ENCODE measurements at places on chromosomes 3 and 15. TPM values are rescaled to one million over a fixed set of nuclear protein-coding genes. Genes with fewer than 3 reads are reported as not detected.

DNA sequence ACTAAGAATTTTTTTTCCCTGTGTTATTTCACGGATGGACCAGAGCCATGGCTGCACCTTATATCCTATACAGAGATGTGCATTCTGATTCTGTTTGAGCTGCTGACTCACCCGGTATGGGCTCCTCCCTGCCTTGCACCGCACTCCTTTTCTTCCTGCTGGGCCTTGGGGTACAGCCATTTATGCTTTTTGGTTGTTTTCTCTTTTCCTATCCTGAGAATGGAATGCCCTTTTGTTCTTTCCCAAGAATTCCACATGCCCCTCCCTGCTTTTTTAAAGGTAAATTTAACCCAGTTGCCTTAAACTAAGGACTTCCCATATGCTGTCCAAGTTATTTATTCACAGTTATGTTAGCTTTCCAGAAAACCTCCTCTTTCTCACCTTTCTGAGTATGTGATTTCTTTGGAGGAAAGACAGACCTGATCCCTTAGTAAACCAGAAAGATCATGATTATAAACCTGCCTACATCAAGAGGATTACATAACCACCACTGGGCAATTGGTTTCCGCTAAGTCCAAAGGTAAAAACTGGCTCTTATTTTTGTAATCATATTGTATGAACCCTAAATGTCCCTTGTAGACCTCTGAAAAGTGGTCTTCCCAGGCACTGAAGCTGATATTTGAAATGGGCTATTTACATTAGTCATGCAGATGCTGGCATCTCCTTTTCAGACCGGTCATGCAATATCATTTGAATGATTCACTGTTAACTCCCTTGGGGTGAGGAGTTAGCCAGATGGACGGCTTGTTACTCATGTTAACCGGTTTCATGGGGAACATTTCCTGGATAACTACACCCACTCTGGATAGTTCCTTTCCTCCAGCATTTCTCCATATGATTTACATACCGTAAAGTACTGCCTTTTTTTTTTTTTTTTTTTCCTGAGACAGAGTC lies 45.5 kb downstream of the TMOD3 start:
- H3K27ac ChIP-seq = peak overlapping the region; percentile 39
- no peak overlapping the region for H3K4me3 ChIP-seq

DNA sequence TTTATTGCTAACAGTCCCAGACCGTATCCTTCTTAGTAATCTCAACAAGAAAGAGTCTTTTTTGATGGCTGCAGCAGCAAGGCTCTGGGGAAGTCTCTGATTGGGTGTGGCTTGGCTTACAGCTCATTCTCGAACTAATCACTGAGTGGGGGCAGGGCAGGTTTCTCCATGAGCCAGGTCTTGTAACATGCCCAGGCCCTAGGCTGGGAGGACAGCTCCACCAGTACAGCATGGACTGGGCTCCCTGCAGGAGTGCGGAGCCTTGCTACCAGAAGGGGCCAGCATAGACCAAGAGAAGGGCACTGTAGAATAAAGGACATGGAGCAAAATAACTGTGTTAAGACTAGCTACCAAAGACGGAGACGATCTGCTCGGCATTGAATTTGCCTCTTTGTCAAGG lies 7.2 kb downstream of the CD276 start:
- no peak overlapping the region for H3K4me3 ChIP-seq
- H3K27ac ChIP-seq = no peak overlapping the region
- no peaks in the 10 kb centered on the region for H3K36me3 ChIP-seq
- peaks cover 49% of the 10 kb centered on the region for H3K4me1 ChIP-seq

- H3K27ac ChIP-seq = peak overlapping the region; percentile 71
- H3K27me3 ChIP-seq = no peaks in the 10 kb centered on the region
- peaks cover 34% of the 10 kb centered on the region for H3K4me1 ChIP-seq
- H3K36me3 ChIP-seq = no peaks in the 10 kb centered on the region
Measured at GRCh38 chr3:42843713-42844411, 31.8 kb downstream of the CYP8B1 start.

DNA sequence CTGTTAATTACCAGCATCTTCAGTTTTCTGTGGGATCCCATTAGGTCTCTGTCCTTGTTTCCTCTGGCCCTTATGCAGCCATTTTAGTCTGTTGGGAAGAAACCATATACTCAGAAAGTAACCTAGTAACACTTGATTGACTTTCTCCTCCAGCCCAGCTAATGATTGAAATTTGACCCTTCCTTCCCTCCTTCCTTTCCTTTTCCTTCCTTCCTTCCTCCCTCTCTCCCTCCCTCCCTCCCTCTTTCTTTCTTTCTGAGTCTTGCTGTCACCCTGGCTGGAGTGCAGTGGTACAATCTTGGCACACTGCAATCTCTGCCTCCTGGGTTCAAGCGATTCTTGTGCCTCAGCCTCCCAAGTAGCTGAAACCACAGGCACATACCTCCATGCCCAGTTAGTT lies 5.9 kb upstream of the ZNF620 start:
- H3K4me1 ChIP-seq = peaks cover 5% of the 10 kb centered on the region
- DNase-seq = no peak
- H3K27ac ChIP-seq = no peak overlapping the region

DNA sequence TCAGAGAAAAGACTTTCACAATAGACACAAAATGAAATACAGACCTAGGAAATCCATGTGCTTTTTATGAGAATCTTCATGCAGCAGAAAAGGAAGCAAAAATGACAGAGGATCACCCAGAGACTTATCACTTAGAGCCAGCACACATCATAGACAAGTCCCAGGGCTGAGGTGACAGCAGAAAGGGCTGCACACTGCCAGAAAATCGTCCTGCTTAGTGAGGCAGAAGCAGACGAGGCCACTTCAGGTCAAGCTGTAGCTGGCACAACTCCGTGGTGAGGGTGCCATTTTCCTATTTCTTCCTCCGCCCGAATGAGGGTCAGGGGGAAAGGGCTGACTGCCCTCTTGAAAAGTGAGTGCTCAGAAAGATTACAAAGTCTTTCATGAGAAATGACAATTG lies 95.9 kb upstream of the TNIK start:
- no peaks in the 10 kb centered on the region for H3K27me3 ChIP-seq
- no peak overlapping the region for H3K4me3 ChIP-seq
- no peak for DNase-seq
- H3K27ac ChIP-seq = no peak overlapping the region
- H3K36me3 ChIP-seq = no peaks in the 10 kb centered on the region

GRCh38 chr3:158820521-158820920 lies 18.7 kb downstream of the MFSD1 start:
- peaks cover 79% of the 10 kb centered on the region for H3K36me3 ChIP-seq
- no peak overlapping the region for H3K4me3 ChIP-seq
- DNase-seq = no peak
- H3K27ac ChIP-seq = no peak overlapping the region
- no peaks in the 10 kb centered on the region for H3K27me3 ChIP-seq

GRCh38 chr3:125105116-125105515 lies 49.3 kb upstream of the HEG1 start:
- no peaks in the 10 kb centered on the region for H3K36me3 ChIP-seq
- H3K4me3 ChIP-seq = no peak overlapping the region
- H3K27ac ChIP-seq = no peak overlapping the region
- H3K27me3 ChIP-seq = no peaks in the 10 kb centered on the region
- no peak for DNase-seq

DNA sequence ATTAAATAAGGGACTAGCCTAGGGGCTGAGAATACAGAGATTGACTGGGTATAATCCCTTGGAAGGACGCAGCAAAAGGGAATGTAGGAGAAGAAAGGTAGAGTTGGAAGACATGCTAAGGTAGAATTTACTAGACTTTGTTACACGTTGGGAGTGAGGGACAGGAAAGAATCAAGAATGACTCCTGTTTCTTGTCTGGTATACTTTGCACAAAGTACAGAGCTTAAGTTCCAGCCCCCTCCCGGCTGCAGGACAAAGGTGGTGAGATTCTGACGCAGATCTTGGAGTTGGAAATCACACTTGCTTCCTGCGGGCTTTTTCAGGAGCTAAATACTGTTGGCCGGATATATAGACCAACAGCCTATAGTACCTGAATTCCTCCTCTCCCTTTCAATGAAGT lies 895 bp downstream of the HYKK start:
- no peak for DNase-seq
- H3K36me3 ChIP-seq = no peaks in the 10 kb centered on the region
- H3K4me3 ChIP-seq = peak overlapping the region; percentile 86
- no peak overlapping the region for H3K27ac ChIP-seq
- H3K27me3 ChIP-seq = no peaks in the 10 kb centered on the region

DNA sequence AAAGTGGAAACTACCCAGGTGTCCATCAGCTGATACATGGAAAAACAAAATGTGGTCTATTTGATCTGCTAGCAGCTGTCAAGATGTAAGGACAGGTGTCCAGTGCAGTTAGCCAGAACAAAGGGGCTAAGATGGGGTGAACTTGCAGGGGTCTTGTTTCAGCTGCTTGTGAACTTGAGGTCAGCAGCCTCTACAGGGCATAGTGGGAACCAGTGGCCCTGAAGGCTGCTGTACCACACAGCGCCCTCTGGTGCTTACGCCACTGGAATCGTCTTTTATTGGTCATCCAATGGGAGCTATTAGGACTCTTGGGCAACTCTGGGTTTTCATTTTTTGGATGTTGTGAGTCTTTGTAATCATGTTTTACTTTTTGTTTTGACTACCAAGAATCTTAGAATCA lies 62.2 kb upstream of the CTSH start:
- no peaks in the 10 kb centered on the region for H3K36me3 ChIP-seq
- no peak overlapping the region for H3K4me3 ChIP-seq
- no peaks in the 10 kb centered on the region for H3K27me3 ChIP-seq

DNA sequence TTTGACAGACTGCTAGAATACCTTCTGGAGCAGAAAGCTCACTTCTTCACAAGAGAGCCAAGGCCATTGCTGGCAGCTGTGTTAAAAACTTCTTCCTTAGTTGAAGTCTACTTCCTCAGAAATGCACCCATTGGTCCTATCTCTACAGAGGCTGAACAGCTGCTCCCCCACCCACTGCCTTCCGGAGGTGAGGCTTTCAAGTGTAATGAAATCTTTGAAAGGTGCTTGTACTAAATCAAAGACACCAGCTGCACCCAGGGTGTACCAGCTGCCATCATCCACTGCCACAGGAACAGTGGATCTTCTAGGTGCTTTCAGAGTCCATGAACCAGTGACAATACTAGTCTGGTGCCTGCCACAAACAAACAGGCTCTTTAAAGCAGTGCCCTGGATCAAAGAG lies 26.4 kb upstream of the HERC1 start:
- H3K27me3 ChIP-seq = no peaks in the 10 kb centered on the region
- no peak overlapping the region for H3K4me3 ChIP-seq
- DNase-seq = no peak
- no peaks in the 10 kb centered on the region for H3K36me3 ChIP-seq

DNA sequence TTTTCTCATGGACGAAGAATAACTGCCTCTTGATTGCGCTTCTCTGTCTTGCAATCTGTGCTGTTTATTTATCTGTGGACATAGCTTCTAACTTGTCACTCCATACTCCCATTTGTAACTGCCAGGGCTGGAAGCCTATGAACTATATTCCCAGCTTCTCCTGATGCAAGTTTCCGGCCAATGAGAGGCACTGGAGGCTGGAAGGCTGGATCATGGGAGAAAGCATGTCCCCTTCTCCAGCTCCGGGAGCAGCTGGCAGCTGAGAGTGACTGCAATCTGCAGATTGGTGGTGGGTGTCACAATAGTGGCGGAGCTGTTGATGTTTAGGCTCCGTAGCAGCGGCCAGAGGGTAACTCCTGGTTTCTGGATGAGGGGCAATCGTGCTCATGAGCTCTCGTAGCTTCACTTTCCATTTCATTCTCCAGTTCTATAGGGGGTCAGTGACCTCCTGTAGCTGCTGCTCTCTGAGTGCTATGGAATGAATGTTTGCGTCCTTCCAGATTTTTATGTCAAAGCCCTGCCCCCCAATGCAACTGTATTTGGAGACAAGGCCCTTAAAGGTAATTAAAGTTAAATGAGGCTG lies 35.7 kb upstream of the PCSK6 start:
- no peak overlapping the region for H3K27ac ChIP-seq
- H3K27me3 ChIP-seq = no peaks in the 10 kb centered on the region
- H3K36me3 ChIP-seq = no peaks in the 10 kb centered on the region
- H3K4me1 ChIP-seq = peaks cover 22% of the 10 kb centered on the region

DNA sequence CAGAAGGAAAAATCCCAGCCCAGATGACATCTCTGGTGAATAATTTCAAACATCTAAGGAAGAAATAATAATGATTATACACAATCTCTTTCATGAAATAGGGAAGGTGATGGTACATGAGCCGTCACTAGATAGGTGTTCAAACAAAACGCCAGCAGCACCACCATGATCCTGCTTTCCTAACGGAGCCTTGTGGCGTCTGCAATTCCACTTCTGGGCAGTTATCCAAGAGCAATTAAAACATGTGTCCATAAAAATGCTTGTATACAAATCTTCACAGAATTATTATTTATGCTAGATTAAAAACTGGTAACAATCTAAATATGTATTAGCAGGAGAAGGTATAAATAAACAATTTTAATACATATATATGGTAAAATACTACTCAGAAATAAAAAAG lies 33.7 kb downstream of the RTP4 start:
- no peaks in the 10 kb centered on the region for H3K4me1 ChIP-seq
- H3K4me3 ChIP-seq = no peak overlapping the region
- no peak for DNase-seq
- no peaks in the 10 kb centered on the region for H3K36me3 ChIP-seq

DNA sequence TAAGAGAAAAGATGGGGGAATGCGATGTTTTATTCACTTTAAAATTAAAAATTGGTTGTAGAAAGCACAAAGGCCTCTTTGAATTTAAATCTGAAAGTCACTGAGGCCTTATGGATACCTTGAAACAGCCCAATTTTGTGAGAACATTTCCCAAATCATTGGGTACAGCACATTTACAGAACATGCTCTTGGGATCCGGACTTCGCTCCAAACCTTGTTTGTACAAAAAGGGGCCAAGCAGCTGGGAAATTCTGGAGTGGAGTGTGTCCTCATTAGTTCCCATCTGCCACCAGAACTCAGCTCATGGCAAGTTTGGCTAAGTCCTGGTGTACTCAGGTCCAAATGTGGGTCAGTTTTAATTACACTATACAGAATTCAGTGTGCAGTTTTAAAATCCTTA lies 254.2 kb downstream of the ZBTB20 start:
- no peaks in the 10 kb centered on the region for H3K4me1 ChIP-seq
- no peak overlapping the region for H3K4me3 ChIP-seq
- H3K27ac ChIP-seq = no peak overlapping the region
- H3K27me3 ChIP-seq = no peaks in the 10 kb centered on the region
- H3K36me3 ChIP-seq = no peaks in the 10 kb centered on the region

- no peaks in the 10 kb centered on the region for H3K36me3 ChIP-seq
- no peaks in the 10 kb centered on the region for H3K27me3 ChIP-seq
- no peak overlapping the region for H3K27ac ChIP-seq
- H3K4me3 ChIP-seq = no peak overlapping the region
Measured at GRCh38 chr3:28651159-28651558, 302.5 kb upstream of the AZI2 start.

- no peaks in the 10 kb centered on the region for H3K36me3 ChIP-seq
- peaks cover 8% of the 10 kb centered on the region for H3K27me3 ChIP-seq
- no peak overlapping the region for H3K4me3 ChIP-seq
Measured at GRCh38 chr3:126135406-126136076, 44.8 kb downstream of the ALDH1L1 start.

GRCh38 chr3:49389297-49389696 lies 22.5 kb downstream of the RHOA start:
- peaks cover 2% of the 10 kb centered on the region for H3K36me3 ChIP-seq
- H3K4me1 ChIP-seq = peaks cover 35% of the 10 kb centered on the region
- H3K27me3 ChIP-seq = no peaks in the 10 kb centered on the region
- no peak overlapping the region for H3K27ac ChIP-seq

- H3K27me3 ChIP-seq = no peaks in the 10 kb centered on the region
- peaks cover 97% of the 10 kb centered on the region for H3K36me3 ChIP-seq
- H3K27ac ChIP-seq = no peak overlapping the region
- H3K4me1 ChIP-seq = no peaks in the 10 kb centered on the region
- no peak overlapping the region for H3K4me3 ChIP-seq
Measured at GRCh38 chr15:42348083-42348482, 11.2 kb upstream of the CAPN3 start.

Gene NR2E3
- 0.26 TPM for total RNA-seq

Gene MAN2A2
- total RNA-seq = 94.0 TPM

Gene SPRED1
- 62.1 TPM for total RNA-seq

Gene HYKK
- total RNA-seq = 4.1 TPM

Gene GBE1
- total RNA-seq = 29.2 TPM

Gene C3orf85
- total RNA-seq = not detected

Gene RBP2
- total RNA-seq = 2.1 TPM

Gene NANOGP8
- not detected for total RNA-seq
